ENCODE measurements at places on chromosomes 12 and 14. TPM values are rescaled to one million over a fixed set of nuclear protein-coding genes. Genes with fewer than 3 reads are reported as not detected.

PIWIL1 gene
- total RNA-seq, result not detected

MYF5 gene
- total RNA-seq, result not detected

SERPINA10 gene
- not detected for total RNA-seq

CCDC197 gene
- total RNA-seq, result 0.44 TPM

KRT6C gene
- not detected for total RNA-seq

SYNDIG1L gene
- total RNA-seq, result not detected

HOXC4 gene
- total RNA-seq, result not detected

GYS2 gene
- total RNA-seq, result not detected

ARMH4 gene
- 0.29 TPM for total RNA-seq

OR6C76 gene
- total RNA-seq, result not detected

GRCh38 chr14:73468828-73469375 lies 10.6 kb upstream of the NUMB start:
- H3K4me1 ChIP-seq, result peaks cover 44% of the 10 kb centered on the region
- no peak for DNase-seq
- no peaks in the 10 kb centered on the region for H3K36me3 ChIP-seq
- H3K4me3 ChIP-seq, result no peak overlapping the region
- H3K27me3 ChIP-seq, result no peaks in the 10 kb centered on the region

DNA sequence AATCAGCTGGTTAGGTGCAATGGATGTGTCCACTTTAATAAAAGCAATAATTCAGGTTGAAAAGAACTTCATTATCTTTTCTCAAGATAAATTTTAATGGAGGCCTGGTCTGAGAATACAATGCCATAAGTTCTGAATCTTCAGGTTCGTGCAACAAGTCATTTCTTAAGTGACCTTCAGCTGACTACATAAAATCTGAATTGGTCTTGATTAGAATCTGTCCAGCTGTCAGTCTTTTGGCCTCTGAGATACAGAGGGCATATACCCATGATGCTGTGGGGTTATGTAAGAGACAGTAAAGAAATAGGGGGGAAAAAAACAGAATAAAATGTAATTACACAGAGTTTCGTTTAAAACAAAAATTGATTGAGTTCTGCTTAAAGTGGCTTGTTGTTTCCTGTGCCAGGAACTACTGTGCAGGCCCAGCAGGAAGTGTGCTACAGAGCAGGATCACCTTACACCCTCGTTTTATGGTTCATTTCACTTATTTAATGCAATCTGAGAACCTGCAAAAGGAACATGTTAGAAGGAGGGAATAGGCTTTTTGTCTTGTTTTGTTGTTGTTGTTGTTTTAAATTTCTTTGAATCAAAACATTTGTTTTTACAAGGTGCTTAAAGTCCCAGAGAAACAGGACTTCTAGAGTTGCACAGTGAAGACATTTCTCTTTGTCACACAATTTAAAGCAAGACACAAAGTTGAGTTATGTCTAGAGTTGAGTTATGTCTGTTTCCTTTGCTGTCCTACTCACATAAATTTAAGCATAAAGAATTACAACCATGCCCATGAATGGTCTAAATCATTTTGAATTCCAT lies 64.2 kb downstream of the LGR5 start:
- H3K4me1 ChIP-seq, result peaks cover 4% of the 10 kb centered on the region
- no peaks in the 10 kb centered on the region for H3K36me3 ChIP-seq
- no peaks in the 10 kb centered on the region for H3K27me3 ChIP-seq
- no peak overlapping the region for H3K27ac ChIP-seq
- DNase-seq, result no peak
- no peak overlapping the region for H3K4me3 ChIP-seq

- H3K4me1 ChIP-seq, result no peaks in the 10 kb centered on the region
- H3K27ac ChIP-seq, result no peak overlapping the region
- no peaks in the 10 kb centered on the region for H3K27me3 ChIP-seq
- no peaks in the 10 kb centered on the region for H3K36me3 ChIP-seq
- DNase-seq, result no peak
Observed at GRCh38 chr12:24530689-24531088, 418.2 kb downstream of the BCAT1 start.

GRCh38 chr12:86950444-86950843 lies 694.3 kb upstream of the MGAT4C start:
- H3K27ac ChIP-seq, result no peak overlapping the region
- no peak for DNase-seq
- no peaks in the 10 kb centered on the region for H3K4me1 ChIP-seq
- H3K4me3 ChIP-seq, result no peak overlapping the region
- H3K36me3 ChIP-seq, result no peaks in the 10 kb centered on the region

GRCh38 chr12:16266085-16266484 lies 11.4 kb downstream of the SLC15A5 start:
- H3K36me3 ChIP-seq, result no peaks in the 10 kb centered on the region
- H3K27ac ChIP-seq, result no peak overlapping the region
- H3K4me3 ChIP-seq, result no peak overlapping the region
- no peaks in the 10 kb centered on the region for H3K4me1 ChIP-seq
- DNase-seq, result no peak

GRCh38 chr12:64178122-64178521 lies 44.0 kb downstream of the KICS2 start:
- H3K4me3 ChIP-seq, result no peak overlapping the region
- H3K27me3 ChIP-seq, result no peaks in the 10 kb centered on the region
- no peak for DNase-seq
- no peaks in the 10 kb centered on the region for H3K4me1 ChIP-seq

GRCh38 chr12:179885-180284 lies 34.1 kb downstream of the SLC6A12 start:
- no peak for DNase-seq
- H3K36me3 ChIP-seq, result no peaks in the 10 kb centered on the region
- no peak overlapping the region for H3K4me3 ChIP-seq

GRCh38 chr12:20105943-20106342 lies 262.4 kb upstream of the PDE3A start:
- no peaks in the 10 kb centered on the region for H3K36me3 ChIP-seq
- DNase-seq, result no peak
- H3K4me3 ChIP-seq, result no peak overlapping the region
- H3K27me3 ChIP-seq, result no peaks in the 10 kb centered on the region

GRCh38 chr12:128823216-128823915 lies 392 bp downstream of the SLC15A4 start:
- H3K27ac ChIP-seq, result no peak overlapping the region
- H3K4me3 ChIP-seq, result peak overlapping the region; percentile 78
- peaks cover 9% of the 10 kb centered on the region for H3K36me3 ChIP-seq
- no peaks in the 10 kb centered on the region for H3K27me3 ChIP-seq
- DNase-seq, result no peak
- peaks cover 30% of the 10 kb centered on the region for H3K4me1 ChIP-seq

DNA sequence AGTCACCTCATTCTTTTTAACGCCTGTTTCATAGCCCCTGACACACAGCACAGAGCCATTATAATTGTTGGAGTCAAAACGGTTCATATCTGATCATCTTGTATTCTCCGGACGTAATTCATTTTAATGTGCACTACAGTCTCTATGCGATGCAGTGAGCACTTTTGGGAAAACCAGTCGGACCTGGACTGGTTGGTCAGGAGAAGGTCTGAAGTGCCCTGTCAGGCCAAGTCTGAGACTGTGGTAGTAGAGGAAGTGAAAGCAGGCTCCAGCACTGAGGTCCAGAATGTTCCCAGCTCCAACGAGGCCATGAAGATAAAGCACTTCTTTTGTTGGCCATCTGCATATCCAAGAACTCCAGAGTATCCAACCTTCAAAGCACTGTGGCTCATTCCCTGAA lies 117.1 kb upstream of the NCOR2 start:
- H3K4me1 ChIP-seq, result peaks cover 36% of the 10 kb centered on the region
- no peaks in the 10 kb centered on the region for H3K36me3 ChIP-seq
- H3K27ac ChIP-seq, result no peak overlapping the region

GRCh38 chr14:80570930-80571298 lies 359.6 kb upstream of the DIO2 start:
- no peak overlapping the region for H3K27ac ChIP-seq
- no peak overlapping the region for H3K4me3 ChIP-seq
- no peaks in the 10 kb centered on the region for H3K27me3 ChIP-seq

- H3K27ac ChIP-seq, result no peak overlapping the region
- H3K36me3 ChIP-seq, result no peaks in the 10 kb centered on the region
- H3K4me1 ChIP-seq, result peaks cover 36% of the 10 kb centered on the region
Observed at GRCh38 chr14:92747701-92748258, 647 bp downstream of the LGMN start.

GRCh38 chr12:52197371-52198231 lies 5.8 kb upstream of the KRT80 start:
- H3K36me3 ChIP-seq, result no peaks in the 10 kb centered on the region
- no peak for DNase-seq
- no peak overlapping the region for H3K27ac ChIP-seq
- peaks cover 9% of the 10 kb centered on the region for H3K4me1 ChIP-seq
- H3K4me3 ChIP-seq, result no peak overlapping the region

DNA sequence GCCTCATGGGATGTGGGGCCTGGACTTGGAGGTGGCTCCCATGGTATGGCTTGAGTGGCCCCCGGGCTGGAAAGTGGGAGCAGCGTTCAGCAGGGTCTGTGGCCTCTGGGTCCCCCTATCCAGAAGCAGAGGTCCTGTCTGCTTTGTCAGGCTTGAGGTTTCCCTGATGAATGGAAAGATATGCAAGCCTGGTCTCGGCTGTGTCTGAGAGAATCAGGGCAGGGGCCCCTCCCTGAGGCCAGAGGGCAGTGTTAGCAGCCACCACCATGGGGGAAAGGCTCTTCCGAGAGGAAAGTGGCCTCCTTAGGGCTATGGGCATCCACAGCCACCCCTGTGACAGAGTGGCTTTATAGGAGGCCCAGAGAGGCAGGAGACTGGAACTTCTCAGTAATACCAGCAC lies 128.2 kb downstream of the VRK1 start:
- H3K27ac ChIP-seq, result no peak overlapping the region
- no peaks in the 10 kb centered on the region for H3K27me3 ChIP-seq

DNA sequence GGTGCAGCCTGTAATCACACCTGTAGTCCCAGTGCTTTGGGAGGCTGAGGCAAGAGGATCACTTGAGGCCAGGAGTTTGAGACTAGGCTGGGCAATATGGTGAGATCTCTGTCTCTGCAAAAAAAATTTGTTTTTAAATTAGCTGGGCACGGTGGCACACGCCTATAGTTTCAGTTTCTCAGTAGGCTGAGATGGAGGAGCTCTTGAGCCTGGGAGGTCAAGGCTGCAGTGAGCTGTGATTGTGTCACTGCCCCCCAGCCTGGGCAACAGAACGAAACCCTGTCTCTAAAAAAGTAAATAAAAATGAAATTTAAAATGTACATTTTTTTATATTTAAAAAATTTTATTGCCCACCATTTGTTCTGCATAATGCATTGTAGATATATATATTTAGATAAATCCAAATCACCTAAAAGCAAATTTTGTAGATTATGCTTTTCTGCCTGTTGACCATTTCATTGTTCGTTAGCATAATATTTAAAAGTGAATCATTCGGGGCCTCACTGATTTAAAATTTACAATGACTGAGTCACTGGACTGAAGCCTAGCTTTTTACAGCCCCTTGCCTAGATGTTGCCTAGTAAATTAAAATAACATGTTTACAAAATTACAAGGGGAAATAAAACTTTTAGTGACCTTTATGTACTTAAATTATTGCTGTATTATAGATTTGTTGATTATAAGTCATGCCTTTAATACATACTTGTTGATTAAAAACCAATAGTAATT lies 87.9 kb downstream of the USP15 start:
- peaks cover 39% of the 10 kb centered on the region for H3K36me3 ChIP-seq
- DNase-seq, result no peak
- H3K4me1 ChIP-seq, result peaks cover 24% of the 10 kb centered on the region
- H3K27me3 ChIP-seq, result no peaks in the 10 kb centered on the region

GRCh38 chr12:120689397-120690082 lies 2.6 kb downstream of the MLEC start:
- no peak for DNase-seq
- H3K4me1 ChIP-seq, result peaks cover 58% of the 10 kb centered on the region
- H3K4me3 ChIP-seq, result peak overlapping the region; percentile 90
- H3K27ac ChIP-seq, result no peak overlapping the region
- peaks cover 11% of the 10 kb centered on the region for H3K36me3 ChIP-seq
- H3K27me3 ChIP-seq, result no peaks in the 10 kb centered on the region

GRCh38 chr12:116891019-116891418 lies 9.8 kb upstream of the HRK start:
- H3K4me1 ChIP-seq, result no peaks in the 10 kb centered on the region
- H3K27ac ChIP-seq, result no peak overlapping the region
- H3K36me3 ChIP-seq, result no peaks in the 10 kb centered on the region
- DNase-seq, result no peak

- H3K4me3 ChIP-seq, result no peak overlapping the region
- H3K36me3 ChIP-seq, result no peaks in the 10 kb centered on the region
- DNase-seq, result no peak
- H3K4me1 ChIP-seq, result no peaks in the 10 kb centered on the region
Observed at GRCh38 chr12:74415633-74416032, 122.0 kb upstream of the ATXN7L3B start.

GRCh38 chr14:48568688-48569087 lies 893.3 kb upstream of the MDGA2 start:
- no peak for DNase-seq
- no peaks in the 10 kb centered on the region for H3K4me1 ChIP-seq
- H3K36me3 ChIP-seq, result no peaks in the 10 kb centered on the region
- H3K27me3 ChIP-seq, result no peaks in the 10 kb centered on the region
- H3K4me3 ChIP-seq, result no peak overlapping the region

GRCh38 chr12:114686426-114686772 lies 2.4 kb upstream of the TBX3 start:
- H3K36me3 ChIP-seq, result peaks cover 8% of the 10 kb centered on the region
- H3K27me3 ChIP-seq, result peaks cover 90% of the 10 kb centered on the region
- H3K27ac ChIP-seq, result no peak overlapping the region

GRCh38 chr12:57836442-57837375 lies 9.8 kb downstream of the CTDSP2 start:
- no peaks in the 10 kb centered on the region for H3K27me3 ChIP-seq
- no peaks in the 10 kb centered on the region for H3K36me3 ChIP-seq
- peak overlapping the region; percentile 48 for H3K4me3 ChIP-seq
- peak; percentile 72 for DNase-seq
- peaks cover 93% of the 10 kb centered on the region for H3K4me1 ChIP-seq
- H3K27ac ChIP-seq, result peak overlapping the region; percentile 86

DNA sequence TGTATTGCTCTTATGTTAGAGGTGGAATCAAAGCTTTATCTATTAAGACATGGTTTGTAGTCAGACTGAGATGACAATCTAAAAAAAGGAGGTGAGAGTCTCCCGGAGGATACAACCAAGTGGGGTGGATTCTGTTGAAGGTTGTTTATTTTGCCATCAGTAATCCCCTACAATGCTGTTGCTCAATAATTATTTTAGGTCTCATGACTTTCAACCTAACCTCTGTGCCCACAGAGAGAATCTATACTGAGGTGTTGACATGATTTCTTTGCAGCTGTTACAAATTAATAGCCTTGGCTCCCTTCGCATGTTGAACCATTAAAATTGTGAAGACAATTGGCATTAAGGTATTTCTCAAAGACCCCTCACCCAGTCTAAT lies 28.7 kb upstream of the FOS start:
- H3K27me3 ChIP-seq, result peaks cover 8% of the 10 kb centered on the region
- H3K27ac ChIP-seq, result peak overlapping the region; percentile 64
- H3K4me1 ChIP-seq, result peaks cover 55% of the 10 kb centered on the region

DNA sequence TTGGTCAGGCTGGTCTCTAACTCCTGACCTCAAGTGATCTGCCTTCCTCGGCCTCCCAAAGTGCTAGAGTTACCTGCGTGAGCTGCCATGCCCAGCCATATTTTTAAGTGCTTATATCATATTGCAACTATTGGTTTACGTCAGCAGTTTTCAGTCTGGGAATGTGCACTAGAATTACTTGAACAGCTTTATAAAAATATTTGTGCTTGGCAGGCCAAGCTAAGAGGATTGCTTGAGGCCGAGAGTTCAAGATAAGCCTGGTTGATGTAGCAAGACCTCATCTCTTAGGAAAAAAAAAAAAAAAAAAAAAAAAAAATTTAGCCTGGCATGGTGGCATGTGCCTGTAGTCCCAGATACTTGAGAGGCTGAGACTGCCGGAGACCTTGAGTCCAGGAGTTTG lies 17.1 kb downstream of the KIAA0586 start:
- no peaks in the 10 kb centered on the region for H3K27me3 ChIP-seq
- no peaks in the 10 kb centered on the region for H3K4me1 ChIP-seq
- H3K27ac ChIP-seq, result no peak overlapping the region

Measured in activated CD4-positive, alpha-beta memory T cell treated with anti-CD3 and anti-CD28 coated beads for 36 hours (primary cell).